Iris pigment epithelial cell (primary cell): ENCODE measurements at places on chromosomes 11 and 22.

- peak; percentile 62 for DNase-seq
Measured at GRCh38 chr11:19359221-19360000, 118.7 kb upstream of the E2F8 start.

GRCh38 chr22:45169591-45170466, 6.1 kb downstream of the NUP50 start:
- peak; percentile 53 for DNase-seq

DNA sequence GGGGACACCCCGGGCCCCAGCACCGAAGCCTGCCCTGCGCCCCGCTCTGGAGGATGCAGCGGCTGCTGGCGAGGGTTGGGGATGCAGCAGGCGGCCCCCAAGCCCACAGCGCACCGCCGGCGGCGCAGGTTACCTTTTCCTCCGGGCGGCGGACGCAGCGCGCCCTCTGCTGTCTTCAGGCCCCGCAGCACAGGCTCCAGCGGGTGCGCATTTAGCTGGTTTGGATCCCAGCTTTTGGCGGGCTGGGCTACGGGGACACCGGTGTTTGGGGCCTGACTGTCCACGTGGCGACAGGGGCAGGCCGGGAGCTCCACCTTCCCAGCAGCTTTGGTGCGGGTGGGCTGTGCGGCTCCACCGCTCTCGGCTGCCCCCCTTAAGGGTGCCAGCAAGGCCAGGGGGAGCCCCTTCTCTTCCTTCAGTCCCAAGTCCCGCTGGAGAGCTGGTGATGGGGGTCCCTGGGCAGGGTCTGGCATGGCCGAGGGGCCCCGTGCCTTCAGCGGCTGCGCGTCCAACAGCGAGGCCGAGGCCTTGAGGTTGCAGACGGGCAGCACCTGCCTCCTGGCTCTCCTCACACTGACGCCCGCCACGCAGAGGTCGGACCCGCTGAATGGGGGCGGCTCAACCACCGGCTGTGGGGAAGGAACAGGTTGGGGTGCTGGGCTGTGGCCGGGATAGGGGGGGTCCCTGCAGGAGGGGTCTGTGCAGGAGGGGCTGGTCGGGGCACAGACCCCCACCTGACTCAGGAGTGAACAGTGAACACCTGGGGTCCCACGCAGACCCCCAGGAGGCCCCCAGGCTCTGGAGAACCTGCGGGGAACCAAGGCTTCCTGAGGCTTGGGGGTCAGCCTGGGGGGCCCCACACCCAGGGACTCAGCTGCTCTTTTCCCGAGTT, 18.0 kb upstream of the IL17REL start:
- peak; percentile 69 for DNase-seq

GRCh38 chr22:17313626-17314025, 55.6 kb upstream of the CECR2 start:
- no peak for DNase-seq

DNA sequence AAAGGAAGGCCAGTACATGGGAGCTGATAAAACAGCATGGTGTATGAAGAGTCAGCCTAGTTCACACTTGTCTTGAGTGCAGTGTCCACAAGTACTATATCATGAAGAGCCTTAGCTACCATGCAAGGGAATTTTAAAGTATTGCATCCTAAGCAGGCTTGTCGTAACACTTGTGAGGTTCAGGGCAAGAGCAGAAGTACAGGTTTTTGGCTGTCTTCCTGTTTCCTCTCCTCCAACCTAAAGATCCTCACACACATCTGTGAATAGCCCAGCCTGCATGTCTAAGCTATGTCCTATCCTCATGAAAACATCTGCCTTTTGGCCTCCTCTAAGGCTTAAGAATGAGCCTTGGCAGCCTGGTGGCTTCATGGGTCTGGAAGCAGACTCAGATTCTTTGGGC, 34.6 kb upstream of the TMEM123 start:
- DNase-seq, result no peak

DNA sequence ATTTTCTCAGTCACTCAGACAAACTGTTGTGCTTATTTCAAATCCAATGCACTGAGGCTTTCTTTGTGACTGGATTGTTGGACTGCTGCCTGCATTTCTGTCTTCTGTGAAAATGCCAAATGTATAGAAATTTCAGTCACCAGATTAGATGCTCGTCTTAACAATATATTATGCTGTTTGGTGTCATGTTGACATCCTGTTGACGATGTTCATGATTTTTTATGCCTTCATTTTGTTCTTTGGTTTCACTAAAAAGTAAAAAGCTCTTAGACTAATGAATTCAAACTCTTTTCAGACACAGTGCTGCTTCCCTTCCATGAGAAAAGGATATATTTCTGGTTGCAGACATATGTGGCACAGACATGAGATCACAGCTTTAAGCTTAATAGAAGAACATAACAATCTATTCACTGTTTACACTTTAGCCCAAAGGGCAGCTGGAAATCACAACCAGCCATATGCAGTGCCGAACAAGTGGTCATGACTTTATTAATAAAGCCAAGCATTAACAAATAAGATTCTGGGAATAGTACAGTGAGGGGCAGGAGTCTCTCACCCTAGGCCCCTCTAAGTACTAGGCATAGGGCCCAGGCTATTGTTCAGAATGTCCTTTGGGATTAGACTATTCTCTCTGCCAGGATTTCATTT, 9.4 kb upstream of the SOX6 start:
- DNase-seq, result no peak

- DNase-seq, result no peak
Measured at GRCh38 chr22:18024956-18025720, 777 bp upstream of the MICAL3 start.

GRCh38 chr22:48459859-48460823, 1367.5 kb downstream of the BRD1 start:
- DNase-seq, result no peak

DNA sequence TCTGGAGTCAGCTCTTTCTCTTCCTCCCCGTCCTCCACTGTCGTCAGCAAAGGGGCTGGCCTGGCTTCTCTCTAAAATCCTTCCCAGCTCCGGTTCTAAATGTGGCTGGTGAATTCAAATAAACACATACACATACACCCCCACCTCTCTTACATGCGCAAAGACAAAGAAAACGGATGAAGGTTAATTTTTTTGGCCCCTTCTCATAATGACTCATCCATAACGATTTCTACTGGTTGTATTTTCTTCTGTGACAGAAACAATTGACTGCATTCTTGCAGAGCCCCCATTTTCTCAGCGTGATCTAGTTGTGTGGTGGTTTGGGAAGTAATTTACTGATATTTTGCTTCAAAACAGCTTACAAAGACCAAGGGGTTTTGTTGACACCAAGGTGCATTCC, 130.0 kb upstream of the NTM start:
- no peak for DNase-seq

DNA sequence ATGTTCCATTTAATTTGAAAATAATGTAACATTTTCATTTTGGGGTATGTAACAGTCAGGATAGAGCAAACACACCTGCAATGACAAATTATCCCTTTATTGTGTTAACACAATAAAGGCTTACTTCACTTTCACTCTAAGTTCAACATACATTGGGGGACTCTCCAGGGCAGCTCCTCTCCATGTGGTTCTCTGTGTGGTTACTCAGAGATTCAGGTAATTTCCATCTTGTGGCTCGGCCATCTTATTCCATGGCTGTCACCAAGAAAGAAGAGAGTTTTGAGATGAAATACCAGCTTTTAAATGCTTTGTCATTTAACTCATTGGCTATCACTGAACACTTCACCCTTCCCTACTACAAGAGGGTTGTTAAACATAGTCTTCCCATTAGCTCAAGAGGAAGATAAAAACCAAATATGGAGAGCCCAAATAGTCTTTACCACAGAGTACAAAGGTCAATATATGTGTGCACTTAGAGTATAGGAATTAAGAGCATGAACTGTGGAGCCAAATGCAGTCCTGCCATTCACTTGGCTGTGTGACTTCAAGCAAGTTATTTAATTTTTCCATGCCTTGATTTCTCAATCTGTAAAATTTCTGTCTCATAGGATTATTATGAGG, 10.6 kb upstream of the TPH1 start:
- DNase-seq, result no peak

DNA sequence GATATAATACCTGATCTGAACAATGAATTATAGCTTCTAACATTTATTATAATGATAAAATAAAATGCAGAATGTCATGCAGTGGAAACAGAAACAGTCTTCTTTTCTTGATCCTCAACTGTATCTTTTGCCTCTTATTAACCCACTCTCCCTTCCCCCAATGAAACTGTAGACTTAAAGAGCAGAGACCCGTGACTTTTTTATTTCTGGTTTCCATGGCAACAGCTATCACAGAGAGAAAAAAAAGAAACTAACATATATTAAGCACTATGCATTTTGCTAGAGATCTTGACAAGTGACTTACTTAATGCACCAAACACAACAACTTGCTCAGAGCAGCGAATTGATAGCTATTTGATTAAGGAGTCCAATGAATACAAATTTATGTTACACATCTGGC, 69.3 kb downstream of the RAB38 start:
- no peak for DNase-seq

GRCh38 chr22:32874976-32875375, 73.5 kb downstream of the TIMP3 start:
- DNase-seq, result no peak

DNA sequence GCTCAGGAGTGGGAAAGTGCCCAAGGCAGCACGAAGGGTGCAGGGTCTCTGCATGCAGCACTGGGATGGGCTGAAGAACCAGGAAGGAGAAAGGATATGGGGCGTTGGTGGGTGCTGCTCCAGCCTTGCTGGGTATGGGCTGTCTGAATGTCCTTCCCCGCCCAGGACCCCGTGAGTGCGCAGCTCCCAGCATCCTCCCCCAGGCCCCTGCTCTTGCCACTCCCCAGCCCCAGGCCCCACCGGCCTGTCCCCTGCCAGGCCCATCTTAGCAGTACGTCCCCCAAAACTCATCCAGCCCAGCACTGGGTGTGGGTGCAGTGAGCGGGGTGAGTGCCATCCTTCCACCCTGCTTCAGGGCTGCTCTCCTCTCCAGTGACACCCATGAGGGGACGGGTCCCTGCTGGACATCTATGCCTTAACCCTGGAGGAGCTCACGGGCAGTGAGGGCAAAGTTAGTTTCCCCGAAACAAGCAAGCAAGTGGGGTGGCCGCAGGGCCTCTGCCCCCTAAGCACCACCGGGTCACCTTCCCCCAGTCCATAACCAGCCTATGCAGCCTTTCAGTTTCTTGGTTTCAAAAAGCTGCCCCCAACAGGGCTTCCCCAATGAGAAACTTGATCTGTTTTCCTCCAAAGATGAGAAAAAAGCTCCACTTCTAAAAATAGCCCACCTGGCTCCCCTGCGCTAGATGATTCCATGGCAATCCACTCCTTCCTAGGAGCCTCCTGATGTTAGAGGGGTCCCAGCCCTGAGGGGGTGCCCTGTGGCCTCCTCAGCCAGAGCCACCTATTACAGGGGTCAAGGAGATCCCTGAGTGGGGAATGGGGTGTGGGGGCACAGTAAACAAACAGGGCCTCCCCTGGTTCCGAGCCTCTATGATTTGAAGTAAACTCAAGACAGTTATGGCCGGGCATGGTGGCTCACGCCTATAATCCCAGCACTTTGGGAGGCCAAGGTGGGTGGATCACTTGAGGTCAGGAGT, 103.8 kb downstream of the MORC2 start:
- no peak for DNase-seq

GRCh38 chr22:46835693-46836092, 73.2 kb downstream of the TBC1D22A start:
- no peak for DNase-seq

- no peak for DNase-seq
Measured at GRCh38 chr22:49191506-49191980, 636.1 kb downstream of the BRD1 start.

DNA sequence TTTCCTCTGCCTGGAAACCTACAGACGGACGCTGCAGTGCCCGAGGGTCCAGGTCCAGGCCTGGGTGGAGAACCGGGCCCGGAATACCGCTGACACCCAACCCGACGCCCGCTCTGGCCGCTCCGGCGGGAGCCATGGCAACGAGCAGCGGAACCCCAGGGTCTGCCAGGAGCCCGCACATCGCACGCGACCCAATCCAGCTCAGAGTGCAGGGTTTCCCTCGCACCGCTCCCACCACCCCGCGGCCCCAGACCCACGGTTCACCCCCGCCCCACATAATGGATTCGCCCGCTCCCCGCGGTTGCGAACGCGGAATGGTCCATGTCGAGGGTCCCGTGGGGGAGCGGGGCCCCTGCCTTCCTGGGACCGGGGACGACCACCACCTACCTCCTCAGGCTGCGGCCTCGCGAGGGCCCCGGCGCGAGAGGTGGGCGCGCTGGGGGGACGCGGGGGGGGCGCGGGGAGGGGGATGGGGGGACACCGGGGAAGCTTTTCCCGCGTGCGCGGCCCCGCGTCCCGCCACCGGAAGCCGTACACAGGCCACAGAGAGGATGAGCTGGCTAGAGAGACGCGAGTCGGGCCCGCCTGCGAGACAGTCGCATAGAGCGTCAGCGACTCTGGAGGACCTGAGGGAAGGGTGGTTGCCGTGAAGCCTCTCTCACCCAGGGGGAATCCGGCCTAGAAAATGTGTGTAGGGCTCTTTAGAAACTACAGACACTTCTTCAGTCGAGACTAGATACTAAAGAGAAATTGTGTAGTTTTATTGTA, at the start of gene SSRP1:
Gene SSRP1, minus strand, starts transcription at position 550 of the 768 bp plus-strand sequence. CDS start 771 bp downstream, outside the sequence.
- DNase-seq, result peak; percentile 84

DNA sequence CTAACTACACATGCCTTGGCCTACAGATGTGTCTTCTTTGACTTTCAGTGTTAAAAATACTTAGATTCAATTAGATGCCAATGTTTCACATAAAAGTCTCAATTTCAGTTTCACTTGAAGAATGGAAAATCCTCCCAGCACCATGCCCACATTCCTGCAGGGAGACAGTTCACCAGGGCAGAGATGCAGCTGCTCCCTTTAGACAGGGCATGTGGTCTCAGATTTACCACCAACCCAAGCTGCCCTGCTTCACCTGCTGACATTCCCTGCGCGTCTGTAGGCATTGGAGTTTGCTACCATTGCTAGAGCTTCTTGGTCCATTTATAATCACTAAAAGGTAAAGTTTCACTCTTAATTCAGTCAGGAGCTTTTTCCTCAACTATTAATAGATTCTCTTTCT, 113.9 kb downstream of the ARFGAP2 start:
- no peak for DNase-seq

- DNase-seq, result peak; percentile 91
Measured at GRCh38 chr11:47523490-47524225, 29.3 kb downstream of the CELF1 start.

DNA sequence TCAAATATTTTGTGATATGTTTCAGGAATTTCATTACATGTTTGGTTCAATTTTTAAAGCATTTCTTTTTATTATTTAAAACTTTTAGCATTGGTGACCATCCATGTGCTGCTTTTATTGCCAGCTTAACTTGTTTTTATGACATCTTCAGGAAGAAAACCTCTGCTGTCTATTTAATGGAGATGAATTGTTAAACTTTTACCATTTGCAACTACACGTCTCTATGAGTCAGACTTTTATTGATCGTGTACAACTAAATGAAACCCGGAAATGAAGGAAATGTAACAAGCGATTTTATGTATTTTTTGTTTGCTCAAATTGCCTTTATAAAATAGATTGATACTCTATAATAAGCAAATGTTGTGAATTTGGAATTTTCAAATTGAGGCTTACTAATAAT, 113.0 kb downstream of the PTPRJ start:
- no peak for DNase-seq

DNA sequence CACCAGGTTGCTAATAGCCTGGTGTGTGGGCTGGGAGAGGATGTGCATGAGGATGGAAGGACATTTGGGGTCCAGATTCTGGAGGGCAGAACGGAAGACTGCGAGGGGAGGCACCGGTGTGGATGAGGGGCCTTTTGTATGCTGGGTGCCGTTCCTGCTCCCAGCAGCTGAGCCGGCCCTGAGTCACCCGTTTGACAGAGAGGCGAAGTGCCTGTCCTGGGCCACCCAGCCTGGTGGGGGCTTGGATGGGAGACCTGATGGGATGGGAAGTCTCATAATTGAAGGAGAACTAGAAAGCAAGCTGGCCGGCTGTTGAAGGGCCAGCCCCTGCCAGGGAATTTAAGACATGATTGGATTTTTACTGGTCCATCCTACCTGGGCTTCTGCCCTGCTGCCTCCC, 10.8 kb downstream of the CACNA1I start:
- no peak for DNase-seq
